PC-3 (cell line): ENCODE measurements at places on chromosomes 16 and 17.
A peak's percentile ranks its signal among the peaks of the same experiment; 100 is the strongest.

GRCh38 chr17:77666881-77667395, 291.6 kb upstream of the TNRC6C start:
- DNase-seq: no peak

- no peak for DNase-seq
Measured at GRCh38 chr16:6341981-6342380, 990.7 kb upstream of the RBFOX1 start.

DNA sequence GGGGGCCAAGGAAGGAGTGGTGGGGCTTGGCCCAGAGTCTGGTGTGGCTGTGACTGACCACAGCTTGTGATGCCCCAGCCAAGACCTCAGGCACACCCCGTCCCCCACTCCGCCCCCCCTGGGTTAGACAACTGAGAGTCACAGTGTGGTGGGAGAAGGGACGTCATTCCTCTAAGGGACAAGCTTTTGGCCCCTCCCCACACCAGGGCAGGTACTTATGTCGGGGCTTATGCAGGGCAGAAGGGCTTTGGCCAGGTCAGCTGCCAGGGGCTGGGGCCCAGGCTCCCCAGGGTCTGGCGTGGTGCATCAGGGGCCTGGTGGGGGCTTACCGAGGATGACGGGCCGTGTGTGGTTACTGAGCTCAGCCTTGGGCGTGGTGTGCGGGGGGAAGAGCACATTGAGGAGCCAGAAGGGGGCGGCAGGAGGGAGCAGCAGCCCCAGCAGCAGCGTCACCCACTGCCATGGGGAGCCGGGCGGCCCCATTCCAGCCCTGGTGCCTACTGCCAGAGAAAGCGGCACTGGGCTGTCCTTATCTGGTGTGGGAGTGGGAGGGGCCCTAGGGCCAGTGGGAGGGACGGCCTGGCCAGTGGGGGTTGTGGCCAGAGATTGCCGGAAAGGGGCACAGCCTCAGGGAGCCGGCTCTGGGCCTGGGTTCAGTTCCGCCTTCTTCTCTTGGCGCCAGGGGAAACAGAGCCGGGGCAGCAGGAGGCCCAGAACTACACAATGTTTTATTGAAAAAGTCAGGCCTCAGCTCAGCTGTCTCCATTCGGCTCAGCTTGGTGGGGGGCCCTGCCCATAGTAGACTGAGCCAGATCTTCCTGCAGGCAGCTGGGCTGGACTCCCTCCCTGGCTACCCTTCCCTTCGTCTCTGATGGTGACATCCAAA, at the start of gene LCAT:
Gene LCAT, minus strand, starts transcription at position 502 of the 886 bp plus-strand sequence. Its CDS starts 19 bp downstream, at position 483.
- DNase-seq: no peak

DNA sequence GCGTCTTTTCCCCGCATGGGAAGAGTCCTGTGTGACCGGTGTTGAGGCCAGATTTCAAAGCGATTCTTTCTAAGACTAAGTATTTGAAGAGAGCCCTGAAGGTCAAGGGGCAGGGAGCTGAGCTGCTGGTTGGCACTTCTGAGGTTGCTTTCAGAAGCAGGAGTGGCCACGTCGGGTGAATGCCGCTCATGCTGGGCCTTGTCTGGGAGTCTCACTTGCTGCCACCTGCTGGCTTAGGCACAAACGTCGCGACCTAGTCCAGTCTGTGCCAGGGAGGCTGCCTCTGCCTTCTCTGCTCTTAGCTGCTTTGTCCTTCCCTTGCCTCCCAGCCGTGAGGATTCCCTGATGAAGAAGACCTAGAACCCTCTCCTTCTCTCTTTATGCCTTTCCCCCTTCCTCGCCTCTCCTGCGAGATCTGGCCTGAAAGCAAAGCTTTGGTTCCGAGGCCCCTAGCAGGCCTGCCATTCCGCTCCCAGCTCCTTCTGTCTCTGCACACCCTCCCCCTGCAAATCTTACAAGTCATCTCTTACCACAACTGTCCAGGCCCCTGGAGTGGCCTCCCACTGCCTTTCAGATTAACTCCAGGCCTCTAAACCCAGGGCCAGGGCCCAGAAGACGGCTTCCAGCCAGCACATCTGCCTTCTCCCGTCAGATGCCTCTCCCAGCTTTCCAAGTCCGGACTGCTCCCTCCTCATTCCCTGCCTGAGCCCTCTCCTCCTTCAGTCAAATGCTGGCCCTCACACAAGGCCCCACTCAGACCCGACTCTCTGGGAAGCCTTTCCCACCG, 11.4 kb downstream of the CTNS start:
- DNase-seq: peak; percentile 58
